A549 treated with GW870086 at 1 μM for 4 hours (cell line): ENCODE measurements at places on chromosomes 16 and 17. TPM values are rescaled to one million over a fixed set of nuclear protein-coding genes. Genes with fewer than 3 reads are reported as not detected.

FOXL1 gene
- 0.83 to 2.3 TPM (median 0.97 TPM) in 5 replicates for total RNA-seq

CBFA2T3 gene
- 0.27 to 0.81 TPM (median 0.43 TPM) in 5 replicates for total RNA-seq

MYH1 gene
- not detected in 5 replicates for total RNA-seq

SHISA9 gene
- 0.03 to 0.13 TPM in 2 of 5 replicates, not detected in the others for total RNA-seq

SEPHS2 gene
- total RNA-seq = 47.6 to 51.6 TPM (median 49.4 TPM) in 5 replicates

APOBR gene
- 0.03 to 0.09 TPM (median 0.07 TPM) in 4 of 5 replicates, not detected in the other for total RNA-seq

CD300LB gene
- total RNA-seq = 0.05 to 0.17 TPM (median 0.10 TPM) in 4 of 5 replicates, not detected in the other

MMP25 gene
- 0.81 to 1.2 TPM (median 0.90 TPM) in 5 replicates for total RNA-seq

SREBF1 gene
- 58.2 to 79.7 TPM (median 73.7 TPM) in 5 replicates for total RNA-seq

MYCBPAP gene
- 0.35 to 0.60 TPM (median 0.39 TPM) in 5 replicates for total RNA-seq

JMJD6 gene
- 68.7 to 79.5 TPM (median 77.1 TPM) in 5 replicates for total RNA-seq

SAMD14 gene
- total RNA-seq = 0.23 to 0.68 TPM (median 0.32 TPM) in 5 replicates

SPATA22 gene
- not detected in 5 replicates for total RNA-seq

FOXF1 gene
- not detected in 5 replicates for total RNA-seq

SDK2 gene
- 0.54 to 1.0 TPM (median 0.92 TPM) in 5 replicates for total RNA-seq

ZFP3 gene
- total RNA-seq = 0.69 to 1.3 TPM (median 1.0 TPM) in 5 replicates

CCL23 gene
- total RNA-seq = not detected in 5 replicates

SLC5A10 gene
- total RNA-seq = 0.14 to 0.36 TPM (median 0.26 TPM) in 5 replicates

CCL14 gene
- not detected in 5 replicates for total RNA-seq

SRL gene
- total RNA-seq = 0.07 TPM in 2 of 5 replicates, not detected in the others

SULT1A4 gene
- total RNA-seq = 27.0 to 41.4 TPM (median 31.2 TPM) in 5 replicates

OR3A3 gene
- total RNA-seq = not detected in 5 replicates

NXPH3 gene
- total RNA-seq = 0.43 to 0.80 TPM (median 0.68 TPM) in 5 replicates

PITPNM3 gene
- 1.8 to 2.5 TPM (median 2.1 TPM) in 5 replicates for total RNA-seq

PLD6 gene
- 6.7 to 8.5 TPM (median 6.8 TPM) in 5 replicates for total RNA-seq

NOL11 gene
- total RNA-seq = 71.8 to 84.9 TPM (median 80.5 TPM) in 5 replicates

NPIPB12 gene
- total RNA-seq = 25.4 to 37.7 TPM (median 31.8 TPM) in 5 replicates

C1QTNF8 gene
- not detected in 5 replicates for total RNA-seq

NOD2 gene
- total RNA-seq = 0.05 TPM in 1 of 5 replicates, not detected in the others
